ENCODE measurements at places on chromosomes 5 and 9.

GRCh38 chr9:20538956-20539355 lies 83.3 kb downstream of the MLLT3 start:
- DNase-seq: no peak

DNA sequence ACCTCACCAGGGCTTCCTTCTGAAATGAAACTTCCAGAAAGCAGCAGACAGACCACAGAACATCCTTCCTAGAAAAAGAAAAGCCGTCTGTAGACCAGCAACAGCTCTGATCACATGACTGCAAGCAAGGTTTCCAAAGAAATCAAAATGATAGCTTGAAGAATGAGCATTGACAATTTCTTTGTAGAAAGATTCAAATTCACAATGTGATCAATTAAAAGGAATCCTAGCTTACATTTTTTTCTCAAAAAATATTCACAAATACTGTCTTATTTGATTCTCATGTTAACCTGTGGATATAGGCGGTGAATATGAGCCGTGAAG lies 144.9 kb downstream of the MTX3 start:
- DNase-seq: no peak

DNA sequence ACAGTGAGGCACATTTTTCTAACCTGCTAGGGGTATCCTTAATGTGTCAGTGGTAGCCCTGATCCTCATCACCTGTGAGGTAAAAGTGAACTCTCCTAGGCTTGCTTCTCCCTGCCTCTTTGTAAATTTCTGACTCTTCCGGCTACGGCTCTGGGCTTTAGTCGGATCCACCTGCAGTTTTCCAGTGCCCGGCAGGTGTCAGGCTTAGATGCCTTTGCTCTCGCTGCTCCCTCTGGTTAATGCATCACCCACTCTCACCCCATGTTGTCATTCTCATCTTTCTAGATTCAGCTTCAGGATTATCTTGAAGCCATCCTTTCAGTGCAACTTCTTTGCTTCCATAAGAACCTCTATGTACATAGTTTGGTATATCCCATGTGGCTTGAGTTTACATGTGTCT lies 3.6 kb downstream of the CEP78 start:
- DNase-seq: no peak

DNA sequence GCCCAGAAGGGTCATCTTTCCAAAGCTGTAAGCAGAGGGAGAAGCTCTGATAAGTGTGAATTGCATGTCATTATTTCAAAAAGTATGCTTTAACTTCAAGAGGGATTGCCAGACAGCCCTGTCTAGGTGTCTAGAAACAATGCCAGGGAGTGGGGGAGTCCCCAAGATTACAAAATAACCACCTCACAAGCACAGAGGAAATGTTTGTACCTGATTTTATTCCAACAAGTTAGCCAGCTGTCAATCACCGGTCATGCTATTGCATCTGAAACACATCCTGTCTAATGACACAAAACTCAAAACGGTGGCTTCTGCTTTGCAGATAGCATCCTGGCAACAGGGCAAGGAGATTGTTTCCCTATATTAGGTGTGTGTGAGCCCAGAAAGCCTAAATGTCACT lies 154.2 kb upstream of the WWC1 start:
- no peak for DNase-seq

DNA sequence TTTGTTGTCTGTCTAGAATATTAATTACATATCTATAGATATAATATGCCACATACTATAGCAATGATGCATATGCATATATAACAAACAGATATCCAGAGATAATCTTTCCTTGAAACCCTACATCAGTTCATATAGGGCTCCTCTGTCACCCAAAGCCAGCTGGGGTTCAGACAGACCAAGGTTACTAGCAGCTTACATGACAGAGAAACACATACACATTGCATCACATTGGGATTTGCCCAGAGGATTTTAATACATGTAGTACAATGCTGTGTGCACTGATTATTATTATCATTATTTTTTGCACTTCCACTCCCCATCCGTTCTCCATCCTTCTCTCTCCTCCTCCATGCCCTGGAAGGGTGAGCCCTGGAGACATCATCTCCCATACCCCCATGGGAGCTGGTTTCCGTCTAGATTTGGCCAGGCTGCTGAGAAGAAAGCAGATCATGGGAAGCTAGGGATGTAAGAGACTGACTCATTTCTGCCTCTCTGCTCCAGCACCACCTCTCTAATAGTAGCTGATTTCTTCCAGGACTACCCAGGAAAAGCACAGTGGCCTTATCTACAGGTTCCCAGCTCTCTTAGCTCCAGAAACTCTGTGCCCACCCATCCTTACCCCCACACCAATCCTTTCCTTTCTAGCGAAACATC lies 23.3 kb downstream of the FST start:
- DNase-seq: no peak

DNA sequence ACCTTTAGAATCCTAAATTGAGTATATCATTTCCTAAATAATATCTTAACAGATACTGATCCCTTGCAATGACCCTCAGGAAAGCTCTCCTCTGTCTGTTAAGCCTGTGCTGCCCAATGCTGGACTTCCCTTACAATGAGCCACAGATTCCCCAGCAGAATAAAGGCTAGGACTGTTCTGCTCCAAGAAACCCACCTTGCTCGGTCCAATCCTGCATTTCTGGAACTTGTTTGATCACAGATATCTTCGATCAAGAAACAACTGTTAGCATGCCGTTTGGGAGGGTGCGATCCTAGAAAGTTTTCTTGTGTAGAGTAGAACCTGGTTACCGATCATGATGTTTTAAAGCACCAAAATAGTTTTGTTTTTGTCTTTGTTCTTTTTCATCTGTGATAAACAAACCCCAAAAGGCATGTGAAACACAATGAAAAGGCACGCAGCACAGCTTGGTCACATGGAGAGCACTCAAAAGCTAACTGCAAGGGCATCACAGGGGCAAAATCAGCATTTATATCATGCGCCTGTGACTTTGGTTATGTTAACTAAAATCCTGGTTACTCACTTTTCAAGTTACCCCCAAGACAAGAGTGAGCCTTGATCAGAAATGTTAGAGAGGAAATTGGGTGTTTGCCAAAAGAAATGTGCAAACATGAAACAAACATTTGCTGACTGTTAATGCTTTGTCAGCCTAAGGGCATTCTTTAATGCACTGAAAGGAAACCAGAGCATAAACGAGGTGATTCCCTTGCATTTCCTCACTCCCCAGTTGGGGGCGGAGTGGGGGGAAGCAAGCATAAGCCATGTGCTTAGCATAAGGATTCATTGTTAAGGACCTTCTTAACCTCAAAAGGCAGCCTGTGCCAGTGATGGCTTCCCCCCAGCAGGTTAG lies 61.9 kb upstream of the ADAMTS16 start:
- no peak for DNase-seq

- DNase-seq: no peak
Measured at GRCh38 chr5:1002836-1003235, 5.8 kb upstream of the NKD2 start.

GRCh38 chr5:142432961-142433360 lies 108.1 kb upstream of the SPRY4 start:
- DNase-seq: no peak

- DNase-seq: no peak
Measured at GRCh38 chr9:107158321-107158720, 124.8 kb upstream of the RAD23B start.

DNA sequence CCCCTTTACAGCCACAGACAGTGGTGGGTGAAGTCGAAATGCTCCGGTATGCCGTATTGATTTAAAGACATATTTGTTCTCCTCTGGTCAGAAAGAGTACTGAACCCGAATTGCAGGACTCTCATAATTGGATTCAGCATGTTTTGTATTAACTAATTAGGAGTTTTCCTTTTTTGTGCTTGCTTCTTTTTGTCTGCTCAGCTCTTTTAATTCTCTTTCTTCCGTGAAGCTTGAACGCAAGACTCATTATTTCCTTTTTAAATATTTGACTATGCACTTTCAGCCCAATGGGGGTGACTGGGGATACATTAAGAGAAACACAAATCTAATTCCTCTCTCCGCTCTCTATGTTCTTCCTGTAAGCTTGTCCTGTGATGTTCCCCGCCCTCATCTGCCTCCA lies 246.6 kb upstream of the IRX2 start:
- DNase-seq: no peak

DNA sequence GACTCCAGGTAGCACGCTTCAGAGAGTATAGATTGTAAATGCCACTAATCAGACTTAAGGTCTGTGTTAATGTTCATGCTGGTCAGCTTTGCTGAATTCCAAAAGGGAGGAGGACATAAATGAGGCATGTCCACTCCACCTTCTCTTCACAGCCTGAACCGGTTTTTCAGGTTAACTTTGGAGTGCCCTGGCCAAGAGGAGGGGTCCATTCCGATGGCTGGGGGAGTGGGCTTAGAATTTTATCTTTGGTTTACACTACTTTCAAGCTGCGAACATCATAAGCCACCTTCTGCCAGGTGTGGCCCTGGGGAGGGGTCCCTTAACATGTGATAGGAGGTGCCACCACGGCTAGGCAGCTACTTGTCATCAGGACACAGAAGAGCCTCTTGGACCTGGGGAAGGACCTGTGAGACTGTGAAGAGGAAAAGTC lies 24.2 kb downstream of the ABO start:
- no peak for DNase-seq

GRCh38 chr9:123065196-123065595 lies 31.7 kb downstream of the GPR21 start:
- DNase-seq: no peak

GRCh38 chr9:16869882-16870595 lies 431 bp downstream of the BNC2 start:
- peak; percentile 14 for DNase-seq

- DNase-seq: no peak
Measured at GRCh38 chr5:176646707-176647029, 616 bp upstream of the TSPAN17 start.

- DNase-seq: no peak
Measured at GRCh38 chr9:17509701-17510100, 69.2 kb upstream of the SH3GL2 start.

- no peak for DNase-seq
Measured at GRCh38 chr9:116099821-116100220, 53.8 kb upstream of the PAPPA start.

DNA sequence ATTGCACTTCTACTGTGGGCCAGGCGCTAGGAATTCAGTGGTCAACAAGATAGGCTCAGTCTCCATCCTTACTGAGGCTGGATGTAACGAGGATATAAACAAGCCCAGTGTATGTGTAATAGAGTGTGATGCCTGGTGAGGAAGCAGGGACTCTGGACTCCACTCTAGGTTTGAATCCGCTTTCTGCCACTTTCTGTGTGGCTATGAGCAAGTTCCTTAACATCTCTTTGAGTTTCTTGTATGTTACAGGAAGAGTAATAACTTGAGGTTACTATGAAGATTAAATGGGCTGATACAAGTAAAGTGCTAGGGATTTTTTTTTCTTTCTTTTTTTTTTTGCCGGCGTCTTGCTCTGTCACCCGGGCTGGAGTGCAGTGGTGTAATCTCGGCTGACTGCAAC lies 12.4 kb downstream of the DOCK2 start:
- DNase-seq: no peak

DNA sequence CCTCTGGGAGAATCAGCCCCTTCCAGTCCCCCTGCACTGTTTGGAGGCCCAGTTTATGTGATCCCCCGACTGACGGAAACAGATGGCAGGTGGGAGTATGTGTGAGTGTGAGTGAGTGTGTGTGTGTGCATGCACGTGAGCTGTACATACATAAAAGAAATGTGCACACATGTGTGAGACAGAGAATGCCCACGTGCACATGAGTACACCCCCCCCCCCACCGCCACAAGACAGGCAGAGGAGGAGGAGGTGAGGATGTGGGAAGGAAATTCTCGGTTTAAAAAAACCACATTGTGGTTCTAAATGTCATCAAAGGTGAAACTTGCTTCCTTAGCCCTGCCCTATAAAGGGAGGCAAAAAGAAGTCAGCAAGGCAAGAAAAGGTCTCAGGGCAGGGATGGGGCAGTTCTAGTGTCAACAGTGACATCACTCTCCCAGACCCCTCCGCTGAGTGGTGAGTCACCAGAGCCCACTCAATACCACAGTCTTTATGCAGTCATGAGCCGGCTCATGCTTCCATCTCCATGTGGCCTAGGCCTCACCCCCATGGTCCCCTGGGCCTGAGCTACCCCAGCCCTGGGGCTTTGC lies 79.2 kb upstream of the HSPA9 start:
- no peak for DNase-seq

DNA sequence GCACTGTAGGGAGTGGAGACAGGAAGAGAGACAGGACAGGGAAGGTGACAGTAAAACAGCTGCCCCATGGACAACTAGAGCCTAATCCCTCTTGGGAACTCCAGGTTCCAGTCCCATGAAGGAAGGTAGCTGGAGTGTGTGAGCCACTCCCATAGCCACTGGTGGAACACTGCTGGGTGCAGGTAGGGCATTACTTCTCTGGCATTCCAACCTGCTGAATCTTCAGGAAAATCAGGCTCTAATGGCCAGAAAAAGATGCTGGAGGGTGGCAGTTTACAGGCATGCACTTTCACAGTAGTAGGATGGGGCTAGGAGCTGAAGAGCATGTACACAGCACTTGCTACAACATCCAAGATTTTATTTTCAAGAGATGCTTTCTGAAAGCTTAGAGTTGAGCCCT lies 259.4 kb downstream of the AUH start:
- no peak for DNase-seq

DNA sequence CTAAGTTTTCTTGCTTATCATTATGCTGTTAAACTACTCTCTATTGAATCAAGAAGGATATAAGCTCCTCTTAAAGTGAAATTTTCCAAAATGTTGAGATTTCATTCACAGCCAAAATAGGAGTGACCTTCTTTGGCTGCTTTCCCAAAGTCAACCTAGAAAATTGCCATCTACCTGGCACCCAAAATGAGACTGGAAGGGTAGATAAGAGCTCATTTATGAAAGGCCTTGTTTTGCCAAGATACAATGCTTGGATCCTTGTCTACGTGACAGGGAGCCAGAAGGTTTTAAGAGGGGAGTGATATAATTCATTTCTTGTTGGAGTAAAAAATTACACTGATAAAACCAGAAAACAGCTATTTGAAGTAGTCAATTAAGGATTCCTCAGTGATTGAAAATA lies 287.1 kb downstream of the IZUMO3 start:
- DNase-seq: no peak

GRCh38 chr5:57569601-57570000 lies 87.0 kb upstream of the ACTBL2 start:
- DNase-seq: no peak

DNA sequence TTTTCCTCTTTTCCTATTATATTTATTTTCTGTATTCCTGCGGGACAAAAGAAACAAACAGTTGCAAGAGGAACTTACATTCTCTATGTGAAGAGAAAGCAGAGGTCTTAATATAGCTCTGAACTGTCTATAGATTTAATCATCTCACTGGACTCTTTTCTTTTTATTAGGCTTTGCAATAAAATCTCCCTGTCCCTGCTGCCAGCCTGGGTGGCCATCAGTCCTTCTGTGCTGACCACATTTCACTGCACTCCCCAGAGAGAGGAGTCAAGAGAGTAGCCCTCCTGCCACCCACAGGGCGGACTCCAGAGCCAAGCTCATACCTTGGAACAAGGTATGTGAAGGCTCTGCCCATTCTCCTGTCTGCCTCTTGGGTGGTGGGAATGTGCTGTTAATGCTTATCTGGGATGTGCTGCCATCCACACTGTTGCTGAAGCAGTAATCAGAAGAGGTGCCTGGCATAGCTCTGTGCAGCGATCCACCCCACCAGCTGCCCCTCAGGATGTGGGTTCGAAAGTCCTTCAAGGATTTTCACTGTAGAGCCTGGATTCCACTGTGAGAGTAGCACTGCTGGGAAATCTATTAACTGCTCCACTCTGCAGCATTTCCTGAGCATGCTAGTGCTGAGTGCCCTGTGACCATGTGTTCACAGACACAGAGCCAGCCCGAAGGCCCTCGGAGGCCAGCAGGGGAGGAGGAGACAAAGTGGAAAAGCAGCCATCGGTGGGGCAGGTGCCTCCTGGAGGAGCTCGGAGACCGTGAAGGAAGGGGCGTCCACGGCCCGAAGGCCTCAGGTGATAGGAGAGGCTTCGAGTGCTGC lies 334.6 kb downstream of the MED10 start:
- DNase-seq: no peak
